T-helper 2 cell treated with Interferon-gamma antibody and Interleukin-4, amounts not matched to agents 100 ng/mL and 5 ng/mL, for 36 hours (primary cell): ENCODE measurements at places on chromosomes 16 and 17. TPM values are rescaled to one million over a fixed set of nuclear protein-coding genes. Genes with fewer than 3 reads are reported as not detected.

MILR1 gene
- 1.2 and 1.7 TPM in 2 replicates for total RNA-seq

BAIAP3 gene
- 0.18 and 0.66 TPM in 2 replicates for total RNA-seq

KRTAP16-1 gene
- not detected in 2 replicates for total RNA-seq

FNDC8 gene
- total RNA-seq = not detected in 2 replicates

CASKIN1 gene
- 0.16 and 0.20 TPM in 2 replicates for total RNA-seq

MT1F gene
- total RNA-seq = 18.5 and 24.1 TPM in 2 replicates

TNK1 gene
- 1.2 and 1.4 TPM in 2 replicates for total RNA-seq

PRKCB gene
- total RNA-seq = 71.8 and 71.9 TPM in 2 replicates

NOS2 gene
- total RNA-seq = not detected in 2 replicates

KRT13 gene
- not detected in 2 replicates for total RNA-seq
